ENCODE measurements at places on chromosomes 5 and 9. TPM values are rescaled to one million over a fixed set of nuclear protein-coding genes. Genes with fewer than 3 reads are reported as not detected.

DNA sequence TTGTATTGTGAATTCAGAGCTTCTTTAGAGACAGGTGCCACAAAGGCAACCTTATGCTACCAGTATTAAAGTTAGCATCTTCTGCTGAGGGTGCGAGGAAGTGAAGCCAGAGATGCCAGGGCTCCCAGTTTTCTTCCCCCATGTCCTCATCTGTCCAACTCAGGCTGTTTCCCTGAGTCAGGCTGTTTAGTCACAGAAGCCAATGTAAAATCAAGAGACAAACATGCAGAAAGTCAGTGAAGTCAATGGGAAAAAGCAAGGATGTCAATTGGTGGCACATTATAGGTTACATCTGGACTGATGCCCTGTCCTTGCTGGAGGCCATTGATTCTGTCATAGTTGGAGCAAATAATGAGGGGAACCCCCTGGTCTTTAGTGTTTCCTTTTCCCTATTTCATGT lies 168.5 kb downstream of the SAXO1 start:
- no peak overlapping the region for H3K4me3 ChIP-seq
- peak overlapping the region; percentile 65 for H3K27ac ChIP-seq
- H3K4me1 ChIP-seq, result no peaks in the 10 kb centered on the region
- H3K27me3 ChIP-seq, result no peaks in the 10 kb centered on the region
- no peaks in the 10 kb centered on the region for H3K36me3 ChIP-seq

GRCh38 chr5:65264420-65264819 lies 217.3 kb downstream of the ADAMTS6 start:
- H3K4me1 ChIP-seq, result peaks cover 11% of the 10 kb centered on the region
- no peak overlapping the region for H3K4me3 ChIP-seq
- H3K27ac ChIP-seq, result no peak overlapping the region
- no peaks in the 10 kb centered on the region for H3K36me3 ChIP-seq
- DNase-seq, result no peak

The FER gene
- total RNA-seq, result 24.2 TPM

The ADAMTSL2 gene
- 0.33 TPM for total RNA-seq

GRCh38 chr5:75438722-75439121 lies 72.7 kb downstream of the CERT1 start:
- H3K4me3 ChIP-seq, result no peak overlapping the region
- H3K4me1 ChIP-seq, result no peaks in the 10 kb centered on the region
- no peaks in the 10 kb centered on the region for H3K27me3 ChIP-seq
- H3K36me3 ChIP-seq, result no peaks in the 10 kb centered on the region
- no peak overlapping the region for H3K27ac ChIP-seq

The LECT2 gene
- not detected for total RNA-seq

DNA sequence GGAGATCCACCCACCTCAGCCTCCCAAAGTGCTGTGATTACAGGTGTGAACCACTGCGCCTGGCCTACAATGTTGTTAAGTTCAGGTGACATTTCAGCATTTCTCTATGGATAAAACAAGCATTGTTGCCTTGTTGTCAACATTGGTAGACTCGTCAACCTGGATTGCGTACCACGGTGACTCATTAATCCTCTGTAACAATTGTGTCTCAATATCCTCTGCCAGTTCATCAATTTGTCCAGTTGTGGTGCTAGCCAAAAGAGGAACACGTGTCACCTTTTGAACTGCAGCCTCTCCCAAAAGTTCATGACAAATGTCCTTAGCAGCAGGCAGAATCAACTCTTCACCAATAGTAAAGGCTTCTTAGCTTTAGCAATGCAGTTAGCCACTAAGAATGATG lies 46.3 kb upstream of the LARP1 start:
- no peaks in the 10 kb centered on the region for H3K36me3 ChIP-seq
- no peak overlapping the region for H3K27ac ChIP-seq
- DNase-seq, result peak; percentile 12

GRCh38 chr5:88235346-88235745 lies 33.3 kb downstream of the TMEM161B start:
- peaks cover 7% of the 10 kb centered on the region for H3K36me3 ChIP-seq
- no peak for DNase-seq
- no peaks in the 10 kb centered on the region for H3K4me1 ChIP-seq
- no peak overlapping the region for H3K27ac ChIP-seq
- H3K27me3 ChIP-seq, result no peaks in the 10 kb centered on the region
- H3K4me3 ChIP-seq, result no peak overlapping the region

- H3K27me3 ChIP-seq, result no peaks in the 10 kb centered on the region
- H3K4me3 ChIP-seq, result no peak overlapping the region
- no peaks in the 10 kb centered on the region for H3K4me1 ChIP-seq
- DNase-seq, result no peak
- H3K27ac ChIP-seq, result no peak overlapping the region
Observed at GRCh38 chr5:140356853-140357725, 2.9 kb upstream of the SLC4A9 start.

Data from sigmoid colon (tissue), 7 donors.